ENCODE measurements at places on chromosomes 1 and 21. TPM values are rescaled to one million over a fixed set of nuclear protein-coding genes. Genes with fewer than 3 reads are reported as not detected.

The DENND2D gene
- 1.3 TPM for total RNA-seq

DNA sequence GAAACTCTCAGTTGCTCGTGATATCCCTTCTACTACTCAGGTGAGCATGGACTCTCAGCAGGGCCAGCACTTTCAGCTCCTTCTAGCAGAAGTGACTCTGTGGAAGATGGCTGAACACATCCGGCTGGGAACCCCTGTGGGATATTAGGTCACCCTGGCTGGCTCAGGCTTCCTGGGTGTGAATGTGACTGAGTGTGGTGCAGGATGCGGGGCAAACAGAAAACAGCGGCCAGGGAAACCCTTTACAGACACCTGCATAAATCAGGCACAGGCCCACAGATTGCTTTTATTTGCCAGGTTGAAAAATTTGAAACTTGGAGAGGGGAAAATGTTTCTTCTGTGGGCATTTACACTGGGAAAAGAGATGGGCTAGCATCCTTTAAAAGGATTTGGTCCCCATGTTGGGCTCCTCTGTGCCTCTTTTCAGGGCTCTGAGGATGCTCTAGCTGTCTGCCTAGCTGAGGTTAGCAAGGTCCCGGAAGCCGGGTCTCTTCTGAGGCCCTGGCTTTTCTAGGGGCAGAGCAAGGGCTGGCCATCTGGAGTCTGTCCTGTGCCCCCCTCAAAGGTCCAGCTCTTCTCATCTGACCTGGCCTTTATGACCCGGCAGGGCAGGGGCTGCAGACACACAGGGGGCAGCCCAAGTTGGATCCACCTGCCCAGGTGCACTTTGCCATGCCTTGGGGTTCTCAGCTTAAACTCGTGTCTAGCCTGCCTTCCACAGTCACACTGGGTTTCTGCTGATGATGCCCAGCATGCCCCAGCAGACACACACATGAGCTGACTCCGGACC lies 243.0 kb downstream of the SIPA1L2 start:
- no peak for DNase-seq

DNA sequence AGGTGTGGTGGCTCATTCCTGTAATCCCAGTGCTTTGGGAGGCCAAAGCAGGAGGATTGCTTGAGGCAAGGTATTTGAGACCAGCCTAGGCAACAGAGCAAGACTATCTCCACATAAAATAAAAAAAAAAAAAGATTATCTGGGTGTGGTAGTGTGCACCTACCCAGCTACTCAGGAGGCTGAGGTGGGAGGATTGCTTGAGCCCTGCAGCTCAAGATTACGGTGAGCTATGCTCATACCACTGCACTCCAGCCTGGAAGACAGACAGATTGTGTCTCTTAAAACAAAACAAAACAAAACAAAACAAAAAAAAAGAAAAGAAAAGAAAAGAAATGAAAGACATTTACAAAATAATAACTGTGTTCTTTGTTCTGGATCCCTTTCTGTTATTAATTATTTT lies 6.1 kb upstream of the TLCD4 start:
- no peak for DNase-seq

GRCh38 chr1:65044411-65044810 lies 78.1 kb upstream of the JAK1 start:
- no peak for DNase-seq

DNA sequence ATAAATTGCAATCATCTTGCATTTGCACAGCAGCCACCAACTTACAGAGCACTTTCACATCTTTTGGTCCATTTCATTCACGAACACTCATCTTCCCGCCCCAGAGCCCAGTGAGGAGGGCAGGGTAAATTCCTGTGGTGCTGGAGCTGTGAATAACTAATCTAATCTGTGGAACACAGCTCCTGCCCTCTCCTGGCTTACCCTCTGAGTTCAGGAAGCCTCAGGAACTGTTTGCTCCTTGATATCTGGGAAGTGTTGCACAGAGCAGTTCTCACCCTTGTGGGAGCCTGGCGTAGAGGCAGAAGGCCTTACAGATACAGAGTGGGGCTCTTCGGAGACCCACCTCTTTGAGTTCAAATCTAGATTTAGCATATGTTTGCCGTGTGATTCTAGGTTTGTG lies 11.6 kb upstream of the RD3 start:
- DNase-seq = no peak

- no peak for DNase-seq
Measured at GRCh38 chr1:75170981-75171380, 36.8 kb downstream of the LHX8 start.

Measured in pulmonary artery endothelial cell (primary cell).